ENCODE measurements at places on chromosomes 1 and 21. TPM values are rescaled to one million over a fixed set of nuclear protein-coding genes. Genes with fewer than 3 reads are reported as not detected.

GRCh38 chr1:183734543-183735036, 70.3 kb upstream of the RGL1 start:
- DNase-seq: no peak

DNA sequence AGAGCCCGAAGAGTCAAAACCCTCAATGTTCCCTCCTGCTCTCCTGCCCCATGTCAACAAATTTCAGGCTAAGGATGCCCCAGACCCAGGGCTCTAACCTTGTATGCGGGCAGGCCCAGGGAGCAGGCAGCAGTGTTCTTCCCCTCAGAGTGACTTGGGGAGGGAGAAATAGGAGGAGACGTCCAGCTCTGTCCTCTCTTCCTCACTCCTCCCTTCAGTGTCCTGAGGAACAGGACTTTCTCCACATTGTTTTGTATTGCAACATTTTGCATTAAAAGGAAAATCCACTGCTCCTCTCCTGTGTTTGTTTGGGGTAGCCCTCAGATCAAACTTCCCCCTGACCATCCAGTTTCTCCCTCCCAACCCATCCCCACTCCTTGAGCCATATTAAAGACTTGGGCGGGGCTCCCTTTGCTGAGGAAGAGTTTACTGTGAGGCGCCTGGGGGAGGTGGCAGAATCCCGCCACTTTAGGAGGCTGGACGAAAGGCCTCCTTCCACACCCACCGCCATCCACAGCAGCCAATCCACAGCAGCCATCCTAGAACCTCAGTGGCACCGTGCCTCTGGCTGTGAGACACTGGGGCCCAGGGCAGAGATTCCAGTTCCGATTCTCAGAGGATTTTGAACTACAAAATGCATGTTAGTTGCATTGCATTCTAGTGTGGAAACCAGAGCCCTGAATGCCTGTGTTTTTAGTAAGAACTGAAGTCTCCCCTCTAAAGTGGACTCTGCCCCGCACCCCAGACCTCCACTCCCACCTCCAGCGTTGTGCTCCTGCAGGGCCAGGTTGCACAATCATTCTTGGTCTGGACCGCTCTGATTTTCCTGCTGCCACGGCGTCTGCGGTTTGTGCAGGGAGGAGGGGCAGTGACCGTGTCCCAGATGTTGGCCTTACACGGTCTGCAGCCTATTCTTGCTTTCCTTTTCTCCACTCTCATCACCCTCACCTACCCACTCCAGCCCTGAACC, 3.0 kb downstream of the OLFML3 start:
- DNase-seq: no peak

The SOX13 gene
- 17.9 TPM for total RNA-seq

The TRIM58 gene
- total RNA-seq: 1.2 TPM

- DNase-seq: no peak
These were observed 1.2 kb upstream of the DENND1B start for GRCh38 chr1:197776351-197777105.

- DNase-seq: no peak
These were observed 7.2 kb upstream of the BECN2 start for GRCh38 chr1:241950390-241950789.

The ATP6V1G3 gene
- total RNA-seq: not detected

The LEFTY2 gene
- 0.65 TPM for total RNA-seq

Measured in cardiac septum (tissue), 1 donor.